A549 treated with AZD2906 at 1 μM for 4 hours (cell line): ENCODE measurements at places on chromosomes 4 and X. TPM values are rescaled to one million over a fixed set of nuclear protein-coding genes. Genes with fewer than 3 reads are reported as not detected.

TMEM35A gene
- not detected in 5 replicates for total RNA-seq

BEX3 gene
- 239 to 261 TPM (median 251 TPM) in 5 replicates for total RNA-seq

SPANXC gene
- total RNA-seq, result 0.45 to 0.97 TPM (median 0.46 TPM) in 3 of 5 replicates, not detected in the others

ING2 gene
- total RNA-seq, result 8.8 to 10.5 TPM (median 9.4 TPM) in 5 replicates

NEIL3 gene
- 7.1 to 8.0 TPM (median 7.6 TPM) in 5 replicates for total RNA-seq

TCP11X2 gene
- not detected in 5 replicates for total RNA-seq
